ENCODE measurements at places on chromosomes 3 and 15.

GRCh38 chr3:166270429-166270828 is 433.2 kb upstream of the BCHE start:
- no peak for DNase-seq

DNA sequence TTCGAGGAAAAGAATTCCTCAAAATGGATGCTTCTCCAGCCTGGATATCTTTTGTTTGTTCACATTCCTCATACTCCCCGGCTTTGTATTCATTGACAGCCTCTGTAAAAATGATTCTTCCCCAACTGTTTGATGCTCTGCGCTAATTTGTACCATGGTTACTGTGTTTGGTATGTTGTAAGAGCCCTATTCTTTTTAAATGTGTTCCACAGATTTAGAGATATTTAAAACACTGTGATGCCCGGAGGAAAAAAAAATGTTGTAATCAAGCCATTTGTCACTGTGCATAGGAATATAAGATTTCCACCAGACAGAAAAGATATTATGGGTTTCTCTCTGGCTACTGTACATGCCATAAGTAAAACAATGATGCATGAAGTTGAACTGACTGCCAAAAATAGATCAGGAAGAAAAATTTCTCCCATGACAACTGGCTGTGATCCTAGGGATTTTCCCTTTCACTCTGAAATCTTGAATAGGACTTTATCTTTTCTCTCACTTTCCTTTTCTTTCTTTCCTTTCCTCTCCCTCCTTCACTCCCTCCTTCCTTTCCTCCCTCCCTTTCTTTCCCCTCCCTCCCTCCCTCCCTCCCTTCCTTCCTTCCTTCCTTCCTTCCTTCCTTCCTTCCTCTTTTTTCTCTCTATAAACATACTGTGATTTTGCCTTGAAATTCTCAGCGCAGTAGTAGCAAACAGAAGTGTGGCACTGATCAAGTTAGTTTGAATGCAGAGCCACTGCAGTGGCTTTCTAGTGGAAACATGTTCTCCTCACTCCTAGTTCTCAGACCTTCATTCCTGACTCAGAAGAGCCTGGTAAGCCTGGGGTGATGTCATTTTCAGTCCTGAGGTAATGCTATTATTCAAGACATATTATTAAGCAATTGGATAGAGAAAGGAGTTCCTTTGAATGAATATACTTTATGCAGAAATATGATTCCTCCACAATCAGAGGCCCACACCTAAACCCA is 254.9 kb upstream of the TBL1XR1 start:
- DNase-seq = peak; percentile 70

DNA sequence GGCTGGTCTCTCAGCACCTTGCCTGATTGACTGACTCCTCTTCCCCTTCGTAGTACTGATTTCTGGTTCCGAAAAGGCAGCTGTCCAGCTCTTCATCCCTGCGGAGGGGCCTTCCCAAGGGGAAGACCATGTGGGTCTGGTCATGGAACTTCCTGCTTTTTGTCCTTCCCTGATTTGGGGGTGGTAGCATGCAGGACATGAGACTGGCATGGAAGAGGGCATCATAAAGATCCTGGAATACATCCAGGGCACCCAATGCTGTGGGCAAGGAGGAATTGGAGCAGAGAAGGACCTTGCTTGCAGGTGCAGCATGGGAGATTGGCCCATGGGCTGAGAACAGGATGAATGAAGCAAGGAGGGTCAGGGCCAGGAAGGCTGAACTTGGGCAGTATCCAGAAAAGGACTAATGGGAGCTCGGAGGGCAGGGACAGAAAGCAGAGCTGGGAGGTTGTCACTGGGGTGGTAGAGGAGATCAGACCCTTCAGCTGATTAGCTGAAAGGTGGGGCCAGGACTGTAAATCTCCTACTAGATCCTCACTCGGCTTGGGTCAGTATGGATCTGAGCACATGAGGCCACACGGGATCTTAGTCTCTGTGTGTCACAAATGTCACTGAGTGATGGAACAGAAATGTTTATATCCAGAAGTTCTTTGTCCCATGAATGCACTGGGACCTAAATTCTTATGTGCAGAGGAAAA is 59.5 kb downstream of the AMOTL2 start:
- no peak for DNase-seq

DNA sequence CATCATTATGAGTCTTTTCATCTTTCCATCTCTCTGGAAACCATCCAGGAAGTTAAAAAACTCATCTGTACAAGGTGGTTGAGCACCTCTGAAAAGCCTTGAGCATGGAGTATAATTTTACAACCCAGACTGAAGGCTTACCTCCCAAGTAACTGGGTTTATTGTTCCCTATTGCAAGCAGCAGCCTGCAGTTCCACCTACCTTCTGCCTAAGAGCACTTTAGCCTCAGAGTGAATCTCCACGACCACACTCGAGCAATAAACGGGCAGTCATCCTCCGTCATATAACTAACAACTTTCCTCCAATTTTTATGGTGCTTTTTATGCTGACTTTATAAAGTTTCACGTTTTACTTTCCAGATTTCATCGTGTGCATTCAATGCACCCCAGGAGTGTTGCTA is 32.8 kb downstream of the OSBPL10 start:
- no peak for DNase-seq

DNA sequence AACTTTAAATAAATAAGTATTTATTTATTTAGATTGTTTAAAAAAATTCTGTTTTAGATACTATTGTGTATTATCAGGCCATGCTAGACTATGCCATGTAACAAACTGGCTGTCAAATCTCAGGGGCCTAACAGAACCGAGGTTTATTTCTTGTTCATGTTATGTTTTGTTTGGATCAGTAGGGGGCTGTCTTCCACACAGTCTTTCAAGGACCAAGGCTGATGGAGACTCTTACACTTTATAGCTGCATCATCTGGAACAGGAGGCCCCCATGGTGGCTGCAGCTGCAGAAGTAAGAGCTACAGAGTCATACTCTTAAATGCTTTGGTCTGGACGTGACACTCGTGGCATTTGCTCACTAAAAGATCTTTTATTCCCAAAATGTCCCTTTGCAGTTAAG is 33.0 kb upstream of the ARL14 start:
- DNase-seq = no peak

GRCh38 chr15:82680200-82681102 is 29.2 kb downstream of the AP3B2 start:
- DNase-seq = no peak

DNA sequence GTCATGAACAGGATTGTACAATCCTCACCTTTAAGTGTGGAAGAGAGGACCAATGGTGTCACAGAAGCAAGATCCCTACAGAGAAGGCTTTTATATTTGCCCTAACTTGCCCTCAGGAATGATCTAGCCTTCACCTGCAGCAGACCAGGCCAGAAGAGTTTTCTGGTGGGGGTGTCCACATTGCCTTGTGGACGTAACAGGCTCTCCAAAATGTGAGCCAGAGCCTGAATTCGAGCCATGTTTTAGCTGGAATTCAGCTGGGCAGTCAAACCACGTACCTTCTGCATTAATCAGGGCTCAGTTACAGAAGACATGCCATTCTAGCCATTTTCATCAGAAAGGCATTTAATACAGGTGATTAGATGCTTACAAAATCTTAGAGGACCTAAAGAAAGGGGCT is 23.6 kb upstream of the RAB7A start:
- DNase-seq = no peak

DNA sequence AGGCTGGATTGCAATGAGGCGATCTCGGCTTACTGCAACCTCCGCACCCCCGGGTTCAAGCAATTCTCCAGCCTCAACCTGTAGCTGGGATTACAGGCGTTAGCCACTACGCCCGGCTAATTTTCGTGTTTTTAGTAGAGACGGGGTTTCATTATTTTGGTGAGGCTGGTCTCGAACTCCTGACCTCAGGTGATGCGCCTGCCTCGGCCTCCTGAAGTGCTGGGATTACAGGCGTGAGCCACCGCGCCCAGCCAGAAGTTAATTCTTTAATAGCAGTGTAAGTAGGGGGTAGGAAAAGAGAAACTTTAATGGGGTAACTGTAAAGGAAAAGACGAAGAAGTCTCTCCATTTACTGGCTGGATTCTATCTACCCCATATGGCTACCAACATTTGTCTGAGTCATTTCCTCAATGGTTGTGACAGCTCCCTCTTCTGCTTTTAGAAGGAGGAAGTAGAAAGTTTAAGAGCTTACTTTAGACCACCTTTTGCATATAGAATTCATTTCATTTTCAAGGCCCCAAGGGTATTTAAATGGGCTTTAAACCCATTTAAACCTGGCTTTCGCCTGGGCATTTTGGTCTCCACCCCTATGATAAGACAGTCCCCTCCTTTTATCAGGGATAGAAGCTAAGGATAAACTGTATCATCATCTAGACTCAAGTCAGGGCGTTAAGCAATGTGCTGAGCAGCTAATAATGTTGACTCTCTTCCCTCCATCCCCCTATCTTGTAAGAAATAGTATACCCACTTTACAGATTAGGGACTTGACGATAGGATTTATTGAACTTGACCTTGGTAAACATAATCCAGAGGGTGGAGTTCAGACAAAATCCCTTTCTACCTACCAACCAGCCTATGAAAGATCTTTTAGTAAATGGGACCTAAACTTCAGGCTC is 1.1 kb upstream of the CDV3 start:
- DNase-seq = no peak

DNA sequence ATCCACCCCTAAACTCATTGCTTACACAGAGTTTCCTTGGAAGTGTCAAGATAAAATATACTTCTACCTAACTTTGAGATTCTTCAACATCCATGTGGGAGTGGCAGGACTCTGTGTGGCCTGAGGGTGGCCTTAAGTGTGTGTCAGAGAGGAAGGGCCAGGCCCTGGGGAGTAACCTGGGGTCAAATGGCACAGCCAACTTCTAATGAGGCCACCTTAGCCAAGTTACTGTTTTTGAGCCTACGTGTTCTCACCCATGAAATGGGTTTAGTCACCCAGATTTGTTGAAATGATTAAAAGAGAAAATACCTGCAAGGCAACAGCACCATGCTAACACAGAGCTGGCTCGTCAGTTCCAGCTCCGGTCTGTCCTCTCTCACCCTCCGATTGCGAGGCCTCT is 28.5 kb upstream of the UBE2Q2 start:
- no peak for DNase-seq

DNA sequence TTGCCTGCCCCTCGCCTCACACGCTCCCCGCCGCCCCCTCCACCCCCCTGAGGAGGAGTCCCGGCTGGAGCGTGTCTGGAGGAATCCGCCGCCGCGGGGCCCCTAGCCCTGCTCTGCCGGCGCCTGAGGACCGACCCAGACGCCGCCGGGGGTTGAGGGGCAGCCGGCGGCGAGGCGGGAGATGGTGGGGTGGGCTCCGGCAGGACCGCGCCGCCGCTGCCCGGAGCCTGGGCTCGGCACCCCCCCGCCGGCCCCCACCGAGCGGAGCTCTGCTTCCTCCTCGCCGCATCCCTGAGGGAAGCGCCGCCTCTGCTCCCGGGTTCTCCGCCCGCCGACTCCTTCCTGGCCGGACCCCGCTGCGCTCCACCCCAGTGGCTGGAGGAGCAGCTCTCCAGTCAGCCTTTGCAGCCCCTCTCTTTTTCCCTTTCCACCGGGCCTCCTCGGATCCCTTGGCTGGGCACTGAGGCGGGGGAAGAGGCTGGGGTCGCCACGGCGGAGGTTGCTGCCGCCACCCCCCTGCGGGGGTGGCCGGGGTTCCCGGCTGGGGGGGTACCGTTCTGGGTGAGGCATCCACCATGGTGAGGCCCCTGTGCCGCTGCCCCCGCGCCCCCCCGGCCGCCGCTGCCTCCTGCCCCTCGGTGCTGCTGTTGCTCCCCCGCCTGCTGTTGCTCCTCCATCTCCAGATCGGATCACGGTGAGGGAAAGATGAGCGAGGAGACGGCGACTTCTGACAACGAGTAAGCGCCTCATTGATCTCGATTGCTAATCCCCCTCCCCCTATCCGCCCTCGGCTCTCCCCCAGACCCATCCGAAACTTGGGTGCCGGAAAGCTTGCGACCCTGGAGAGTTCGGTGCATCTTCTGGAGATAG is at the start of gene SPRED1:
TSS of gene SPRED1 (plus strand) at position 356 of the 870 bp plus-strand sequence. CDS start at position 706, 350 bp downstream.
- DNase-seq = no peak

DNA sequence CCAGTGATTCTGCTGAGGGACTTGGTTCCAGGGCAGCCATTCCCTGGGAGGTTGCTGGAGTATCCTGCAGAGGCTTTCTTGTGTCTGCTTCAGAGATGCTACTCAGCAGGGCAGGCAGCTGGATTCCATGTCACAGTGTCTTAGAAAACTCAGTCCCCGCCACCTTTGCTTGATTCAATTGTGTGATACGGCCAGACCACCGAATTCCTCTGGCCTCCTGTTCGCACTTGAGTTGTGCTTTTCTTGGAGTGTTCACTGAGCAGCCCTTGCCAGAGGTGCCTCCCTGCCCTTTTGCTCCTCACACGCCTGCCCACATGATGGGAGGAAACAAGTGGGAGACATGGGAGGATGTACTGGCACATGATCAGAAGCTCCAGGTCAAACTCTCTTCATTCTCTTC is 19.6 kb upstream of the SHC4 start:
- DNase-seq = no peak

- DNase-seq = no peak
Measured at GRCh38 chr3:183779896-183780465, 45.4 kb downstream of the MAP6D1 start.

GRCh38 chr3:23206366-23206765 is 3.2 kb downstream of the UBE2E2 start:
- DNase-seq = no peak

GRCh38 chr15:100495861-100496260 is 32.9 kb downstream of the CERS3 start:
- no peak for DNase-seq

DNA sequence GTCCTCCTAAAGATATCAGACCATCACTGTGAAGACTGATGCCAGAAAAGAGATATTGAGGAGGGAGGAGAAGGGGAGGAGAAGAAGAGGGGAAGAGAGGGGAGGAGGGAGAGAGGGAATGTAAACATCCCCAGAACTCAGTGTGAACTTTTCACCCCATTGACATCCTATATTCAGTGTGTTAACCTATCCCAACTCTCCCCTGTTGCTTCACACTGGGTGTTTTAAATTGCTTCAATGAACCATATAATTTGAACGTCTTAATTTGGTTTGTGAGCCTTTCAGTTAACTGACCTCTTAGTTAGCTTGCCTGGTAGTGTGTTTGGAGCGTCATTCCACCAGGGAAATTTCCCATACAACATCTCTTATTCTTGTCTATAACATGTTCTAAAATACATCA is 29.8 kb upstream of the PTPRG start:
- no peak for DNase-seq

DNA sequence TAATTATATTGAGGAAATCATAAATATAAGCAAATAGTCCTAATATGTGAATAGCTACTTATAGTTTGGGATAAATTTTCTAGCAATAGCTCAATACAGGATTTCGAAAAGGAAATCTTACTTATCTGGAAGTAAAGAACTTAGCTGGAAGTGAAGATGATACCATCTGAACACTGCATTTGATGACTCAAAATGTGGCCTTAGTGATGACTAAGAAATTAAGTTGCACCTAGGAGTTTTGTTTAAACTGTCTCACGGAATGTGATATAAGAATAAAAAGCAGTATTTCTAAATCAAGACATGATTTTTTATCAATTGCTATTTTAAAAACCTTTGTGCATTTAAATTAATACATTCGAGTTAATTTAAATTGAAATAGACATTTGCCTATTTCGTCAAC is 91.2 kb downstream of the EOMES start:
- no peak for DNase-seq

DNA sequence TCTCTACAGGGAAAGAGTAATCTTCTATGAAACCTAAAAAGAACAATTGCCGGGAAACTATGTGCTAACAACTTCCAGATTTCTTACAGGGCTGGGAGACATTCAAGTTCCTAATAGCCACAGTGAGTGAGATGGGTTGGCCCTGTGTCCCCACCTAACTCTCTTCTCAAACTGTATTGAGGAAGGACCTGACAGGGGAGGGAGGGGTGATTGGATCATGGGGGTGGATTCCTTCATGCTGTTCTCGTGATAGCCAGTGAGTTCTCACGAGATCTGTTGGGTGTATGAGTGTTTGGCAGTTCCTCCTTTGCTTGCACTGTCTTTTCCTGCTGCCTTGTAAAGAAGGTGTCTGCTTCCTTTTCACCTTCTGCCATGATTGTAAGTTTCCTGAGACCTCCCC is 958.7 kb downstream of the AGBL1 start:
- peak; percentile 11 for DNase-seq
